Melanocyte of skin (primary cell): ENCODE measurements at places on chromosomes 12 and 14. TPM values are rescaled to one million over a fixed set of nuclear protein-coding genes. Genes with fewer than 3 reads are reported as not detected.

Gene PROX2
- not detected in 2 replicates for total RNA-seq

Gene POTEG
- not detected in 2 replicates for total RNA-seq

Gene RAD51B
- total RNA-seq: 37.2 and 55.6 TPM in 2 replicates

Gene FAIM2
- under 0.01 TPM in 1 of 2 replicates, not detected in the other for total RNA-seq
